ENCODE measurements at places on chromosomes 16 and 17.

DNA sequence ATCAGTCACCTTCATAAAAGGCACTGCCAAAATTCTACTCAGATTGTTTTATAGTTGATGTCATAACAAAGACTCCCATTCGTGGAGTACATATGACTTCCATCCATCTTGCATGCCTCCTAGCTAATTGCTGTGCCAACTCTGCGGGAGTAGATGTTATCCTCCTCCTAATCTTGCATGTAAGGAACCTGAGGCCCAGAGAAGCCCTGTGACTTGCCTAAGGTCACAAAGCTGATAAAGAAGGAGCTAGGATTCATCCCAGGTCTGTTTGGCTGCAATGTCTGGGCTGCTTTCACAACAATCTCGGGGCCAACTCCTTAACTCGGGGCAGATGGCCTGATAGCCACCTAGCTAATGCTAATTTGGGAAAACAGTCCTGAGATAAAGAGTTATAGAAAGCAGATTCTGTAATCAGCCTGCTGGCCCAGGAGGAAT, 87.3 kb downstream of the YPEL2 start:
- no peak for DNase-seq

GRCh38 chr17:72967977-72968585, 124.4 kb downstream of the SLC39A11 start:
- DNase-seq, result no peak

DNA sequence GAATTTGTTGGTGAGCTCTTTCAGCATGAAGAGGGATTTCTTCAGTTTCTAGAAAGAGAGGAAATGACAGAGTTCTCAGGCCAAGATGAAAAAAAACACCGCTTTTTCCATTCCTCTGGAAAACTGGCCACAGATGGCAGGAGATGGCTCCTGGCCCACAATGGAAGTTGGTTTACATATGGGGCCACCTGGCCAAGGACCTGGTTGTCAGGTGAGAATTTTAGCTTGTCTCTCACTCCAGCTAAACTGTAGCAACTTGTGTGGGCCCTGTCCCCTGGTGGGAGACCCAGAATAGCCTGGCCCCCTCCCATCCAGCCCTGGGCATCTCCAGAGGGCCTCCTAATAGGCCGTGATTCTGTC, 33.6 kb downstream of the LGALS9 start:
- DNase-seq, result no peak

- no peak for DNase-seq
Measured at GRCh38 chr17:11485336-11486100, 112.8 kb upstream of the DNAH9 start.

DNA sequence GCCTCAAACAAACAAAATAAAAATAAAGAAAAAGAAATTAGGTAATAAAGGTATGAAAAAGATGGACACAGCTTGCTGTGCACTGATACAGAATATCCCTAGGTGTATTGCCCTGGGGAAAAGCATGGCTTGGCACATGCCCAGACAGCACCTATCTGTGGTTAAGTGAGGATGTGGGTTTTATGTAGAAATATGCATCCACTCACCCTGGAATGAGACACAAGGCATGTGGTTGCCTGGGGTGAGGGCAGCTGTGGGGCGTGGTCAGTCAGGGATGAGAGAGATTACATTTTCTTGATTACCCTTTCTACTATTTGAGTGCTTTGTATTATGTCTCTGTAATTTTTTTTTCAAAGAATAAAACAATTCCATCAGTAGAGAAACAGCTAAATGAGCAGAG, 6.9 kb downstream of the PLLP start:
- DNase-seq, result peak; percentile 61

DNA sequence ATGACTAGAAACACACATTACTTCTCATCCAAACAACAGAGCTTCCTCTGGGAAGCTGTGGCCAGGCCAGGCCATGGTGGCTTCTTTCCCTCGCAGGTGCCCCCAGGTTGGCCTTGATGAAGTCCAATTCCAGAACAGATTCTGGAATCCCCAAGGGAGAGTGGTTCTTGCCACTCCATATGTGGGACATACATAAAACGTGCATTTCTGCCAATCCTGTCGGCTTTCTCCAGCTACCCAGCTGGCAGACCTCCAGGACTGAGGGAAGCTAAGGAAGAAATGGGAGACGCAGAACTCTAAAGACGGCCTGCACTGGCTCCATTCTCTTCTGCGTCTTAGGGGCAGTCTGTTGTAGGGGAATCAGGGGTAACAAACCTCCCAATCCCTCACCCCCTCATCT, 219.2 kb upstream of the CDH5 start:
- DNase-seq, result no peak

- no peak for DNase-seq
Measured at GRCh38 chr16:53111078-53111791, 56.4 kb downstream of the CHD9 start.

GRCh38 chr17:12996357-12996756, 21.5 kb downstream of the ELAC2 start:
- no peak for DNase-seq

DNA sequence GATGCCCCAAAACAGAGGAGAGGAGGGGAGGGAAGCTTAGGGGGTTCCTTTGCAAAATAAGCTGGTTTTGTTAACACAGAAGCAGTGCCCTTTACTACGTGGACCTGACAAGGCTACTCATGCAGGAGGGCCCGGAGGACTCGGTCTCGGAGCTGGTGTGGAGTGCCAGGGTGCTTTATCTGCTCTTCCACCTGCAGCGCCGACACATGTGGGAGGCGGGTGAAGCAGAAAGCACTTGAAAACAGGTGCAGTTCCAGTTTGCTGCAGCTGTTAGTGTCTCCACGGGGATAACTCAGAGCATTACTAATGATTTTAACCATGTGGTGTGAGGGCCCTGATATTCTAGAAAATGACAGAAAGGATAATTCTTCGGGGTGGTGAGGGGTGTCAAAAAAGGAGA, 35.0 kb upstream of the MNT start:
- DNase-seq, result no peak

- DNase-seq, result no peak
Measured at GRCh38 chr16:21166561-21166961, 8.1 kb downstream of the LDAF1 start.

DNA sequence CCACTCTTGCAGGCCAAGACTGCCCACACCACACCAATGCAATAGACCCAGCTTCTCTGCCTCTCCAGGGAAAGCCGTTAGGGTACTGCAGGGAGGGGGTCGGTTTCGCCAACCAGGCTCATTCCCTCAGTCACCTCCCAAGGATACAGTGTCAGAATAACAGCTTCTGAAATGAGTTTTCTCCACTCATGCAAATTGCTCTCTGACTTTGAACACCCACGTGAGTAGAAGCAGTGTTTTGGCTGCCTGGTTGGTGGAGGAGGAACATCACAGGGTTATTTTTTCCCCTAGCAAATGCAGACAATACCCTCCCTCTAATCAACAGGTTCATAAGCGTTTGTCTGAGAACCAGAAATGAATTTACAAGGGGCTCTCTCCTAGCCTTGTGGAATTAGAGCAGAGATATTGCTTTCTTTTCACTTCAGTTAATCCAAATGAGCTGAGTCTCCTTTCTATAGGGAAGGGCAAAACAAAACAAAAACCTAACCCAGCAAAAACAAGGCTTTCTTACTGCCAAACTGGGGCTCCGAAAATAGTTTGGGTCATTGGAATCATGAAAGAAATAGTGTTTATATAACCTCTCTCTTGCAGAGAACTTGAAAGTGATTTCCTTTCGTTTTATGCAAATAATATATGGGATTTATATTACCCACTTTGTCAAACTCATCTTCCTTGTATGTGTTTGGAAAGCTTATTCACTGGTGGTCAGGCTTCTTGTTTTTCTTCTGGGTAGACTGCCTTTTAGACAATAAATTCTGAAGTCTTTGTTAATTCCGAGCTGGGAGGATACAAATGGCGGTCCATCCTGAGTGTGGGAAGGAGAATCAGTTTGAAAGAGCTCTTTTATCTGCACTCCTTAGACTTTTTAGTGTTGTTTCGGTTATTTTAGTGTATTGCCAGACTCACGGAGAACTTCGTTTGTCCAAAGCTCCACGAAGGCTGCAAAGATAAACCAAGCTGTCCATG, 229.9 kb downstream of the MSI2 start:
- no peak for DNase-seq

- DNase-seq, result no peak
Measured at GRCh38 chr17:51427323-51427811, 167.0 kb downstream of the UTP18 start.

DNA sequence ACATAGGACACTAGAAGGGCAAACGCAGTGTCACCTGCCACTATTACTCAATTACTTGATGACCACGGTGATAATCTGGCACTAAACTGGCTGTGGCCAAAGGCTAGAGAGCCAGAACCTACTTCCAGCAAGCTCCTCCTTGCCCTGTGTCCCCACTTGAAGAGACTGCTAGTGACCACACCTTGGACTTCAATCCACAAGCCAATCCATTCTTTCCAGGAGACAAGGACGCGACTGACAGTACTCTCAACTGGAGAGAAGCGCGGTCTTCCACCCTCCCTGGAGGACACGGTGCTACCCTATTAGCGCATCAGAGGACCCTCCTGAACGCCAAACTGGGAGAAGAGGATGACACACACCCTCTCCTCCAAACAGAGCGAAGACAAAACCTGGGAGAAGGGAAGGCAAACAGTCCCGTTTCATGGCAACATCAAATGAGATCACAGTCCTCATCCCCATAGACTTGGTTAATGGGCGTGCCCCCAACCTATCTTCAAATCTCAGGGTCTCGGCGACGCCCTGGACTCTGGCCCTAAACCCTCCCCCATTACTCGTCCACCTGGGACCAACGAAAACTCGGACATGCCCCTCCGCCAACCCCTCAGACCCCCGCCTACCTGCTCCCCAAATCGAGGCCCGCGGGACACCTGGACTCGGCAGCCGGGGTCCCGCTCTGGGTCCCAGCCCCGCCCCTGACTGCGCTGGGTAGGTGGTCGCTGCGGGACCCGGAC, 508 bp downstream of the FLCN start:
- no peak for DNase-seq

- DNase-seq, result no peak
Measured at GRCh38 chr17:4852567-4853207, 19.5 kb downstream of the MINK1 start.

DNA sequence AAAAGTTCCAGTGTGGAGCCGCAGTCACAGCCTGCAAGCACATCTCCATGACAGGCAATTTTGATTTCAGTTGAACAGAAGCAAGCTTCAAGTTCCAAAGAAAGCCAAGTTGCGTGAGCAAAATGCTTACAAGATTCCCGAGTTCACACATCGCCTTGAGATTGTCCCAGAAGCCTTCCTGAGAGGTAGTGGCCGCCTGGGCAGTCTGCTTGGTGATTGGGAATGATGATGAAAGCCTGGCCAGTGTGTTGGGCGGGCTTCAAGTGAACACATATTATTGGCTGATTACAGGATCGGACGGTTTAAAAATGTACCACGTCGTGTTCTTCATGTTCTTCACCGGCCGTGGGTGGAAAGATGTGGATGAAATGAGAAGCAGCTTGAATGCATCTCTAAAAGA, 185.5 kb downstream of the FOXL1 start:
- no peak for DNase-seq

DNA sequence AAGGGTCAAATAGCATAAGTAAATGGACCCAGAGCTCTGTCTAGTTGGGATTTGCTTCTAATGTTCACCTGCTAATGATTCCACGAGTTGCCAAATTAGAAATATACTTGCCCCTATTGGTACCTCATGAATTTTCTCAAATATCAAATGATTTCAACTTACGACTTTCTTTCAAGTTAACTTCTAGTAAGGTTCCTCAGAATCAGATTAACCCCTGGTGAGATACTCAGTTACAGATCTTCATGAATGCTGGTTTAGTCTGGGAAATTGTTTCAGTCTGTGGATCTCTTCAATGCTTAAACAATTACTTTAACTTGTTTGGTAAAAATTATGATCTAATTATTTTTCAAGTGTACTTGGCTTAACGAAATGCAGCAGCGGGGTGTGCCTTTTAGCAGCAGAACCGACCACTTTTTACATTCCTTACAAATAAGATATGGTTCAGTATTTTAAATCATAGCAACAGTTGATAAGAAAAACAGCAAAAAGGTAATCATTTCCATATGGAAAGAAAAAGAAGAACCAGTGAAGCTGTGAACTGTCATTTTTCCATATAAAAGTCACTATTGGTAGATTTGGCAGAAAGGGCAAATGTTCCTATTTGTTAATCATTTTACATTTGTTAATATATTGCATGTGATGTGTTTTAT, 34.5 kb downstream of the TUBD1 start:
- no peak for DNase-seq

GRCh38 chr17:36198831-36199465, 2.4 kb upstream of the CCL3L1 start:
- DNase-seq, result no peak

DNA sequence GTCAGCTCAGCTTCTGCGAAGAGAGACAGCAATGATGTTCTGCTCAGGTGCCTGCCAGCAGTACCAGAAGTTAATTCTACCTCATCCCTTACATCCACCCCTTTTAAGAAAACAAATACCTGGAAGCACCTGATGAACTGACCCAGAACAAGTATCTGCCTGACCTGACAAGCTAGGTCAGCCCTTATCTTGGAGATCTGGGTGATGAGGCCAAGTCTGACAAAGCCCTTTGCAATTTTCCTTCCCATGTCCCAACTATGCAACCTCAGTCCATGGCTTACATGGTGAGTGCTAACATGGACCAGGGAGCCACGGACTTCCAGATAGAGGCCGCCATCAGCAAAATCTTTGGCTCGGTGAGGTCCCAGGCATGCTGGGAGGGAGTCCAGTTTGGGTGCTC, 3.6 kb downstream of the ACADVL start:
- DNase-seq, result no peak

GRCh38 chr16:48284772-48285409, 37.6 kb upstream of the ABCC11 start:
- no peak for DNase-seq

DNA sequence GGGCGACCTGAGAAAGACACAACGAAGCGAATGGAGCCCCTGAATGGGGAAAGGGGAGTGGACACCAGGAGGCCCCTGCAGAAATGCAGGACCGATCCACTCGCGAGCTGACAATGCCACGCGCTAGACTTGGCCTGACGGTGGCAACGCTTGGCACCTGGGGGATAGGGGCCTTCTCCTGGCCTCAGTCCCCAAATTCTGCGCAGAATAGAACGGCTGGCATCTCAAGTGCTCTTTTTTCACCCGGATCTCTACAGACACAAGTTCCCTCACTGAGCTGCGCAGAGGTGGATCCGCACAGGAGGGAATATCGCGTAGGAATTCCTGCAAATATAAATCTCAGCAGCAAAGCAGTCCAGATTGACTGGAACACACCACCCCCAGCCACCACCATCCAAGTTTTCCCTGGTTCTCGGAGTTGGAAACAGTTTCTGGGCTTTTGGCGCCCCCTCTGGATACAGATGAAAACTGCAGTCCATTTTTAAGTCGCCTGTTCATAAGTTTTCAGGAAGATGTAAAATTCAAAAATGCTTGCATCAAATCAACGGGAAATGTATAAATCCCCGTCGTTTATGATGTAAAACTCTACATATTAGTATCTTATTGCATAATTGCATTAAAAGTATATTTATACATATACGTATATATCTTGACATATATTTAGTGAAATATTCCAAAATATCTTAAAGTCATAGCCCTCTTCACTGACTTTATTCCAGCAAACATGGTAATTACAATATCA, 2.3 kb upstream of the SOX9 start:
- DNase-seq, result peak; percentile 26
